ENCODE measurements at places on chromosomes 13 and 19.

DNA sequence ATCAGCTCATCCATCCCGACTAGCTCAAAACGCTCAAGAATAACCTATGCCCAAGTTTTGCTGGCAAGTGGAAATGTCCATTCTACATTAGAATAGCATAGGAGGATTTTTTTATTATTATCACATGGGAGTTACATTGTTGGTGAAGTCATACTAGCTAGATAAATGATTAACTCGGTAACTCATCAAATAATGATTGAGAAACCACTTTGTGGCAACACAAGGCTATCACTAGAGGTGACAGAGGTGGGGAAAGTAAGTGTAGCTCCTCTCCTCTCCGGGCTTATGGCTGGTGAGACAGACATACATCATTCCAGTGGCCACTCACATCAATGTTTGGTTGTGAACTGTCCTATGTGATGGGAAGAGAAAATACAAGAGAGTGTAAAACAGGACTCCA is 161.6 kb downstream of the ZIC5 start:
- no peak for DNase-seq

GRCh38 chr19:47109541-47110375 is 3.8 kb downstream of the ZC3H4 start:
- DNase-seq: peak; percentile 68

DNA sequence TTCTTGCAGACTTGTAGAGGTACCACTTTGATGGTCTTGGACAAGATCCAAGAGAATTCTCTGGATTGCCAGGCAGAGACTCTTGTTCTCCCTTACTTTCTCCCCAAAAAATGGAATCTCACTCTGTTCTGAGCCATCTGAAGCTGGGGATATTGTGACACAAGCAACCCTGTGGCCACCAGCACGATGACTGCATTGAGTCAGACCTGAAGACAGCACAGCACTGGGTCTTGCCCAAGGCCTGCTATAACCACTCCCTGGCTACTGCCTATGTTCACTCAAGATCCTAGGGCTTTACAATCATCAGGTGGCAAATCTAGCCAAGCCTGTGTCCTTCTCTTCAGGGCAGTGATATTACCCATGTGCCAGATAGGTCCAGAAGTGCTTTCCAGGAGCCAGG is 202.5 kb upstream of the SERP2 start:
- DNase-seq: no peak

DNA sequence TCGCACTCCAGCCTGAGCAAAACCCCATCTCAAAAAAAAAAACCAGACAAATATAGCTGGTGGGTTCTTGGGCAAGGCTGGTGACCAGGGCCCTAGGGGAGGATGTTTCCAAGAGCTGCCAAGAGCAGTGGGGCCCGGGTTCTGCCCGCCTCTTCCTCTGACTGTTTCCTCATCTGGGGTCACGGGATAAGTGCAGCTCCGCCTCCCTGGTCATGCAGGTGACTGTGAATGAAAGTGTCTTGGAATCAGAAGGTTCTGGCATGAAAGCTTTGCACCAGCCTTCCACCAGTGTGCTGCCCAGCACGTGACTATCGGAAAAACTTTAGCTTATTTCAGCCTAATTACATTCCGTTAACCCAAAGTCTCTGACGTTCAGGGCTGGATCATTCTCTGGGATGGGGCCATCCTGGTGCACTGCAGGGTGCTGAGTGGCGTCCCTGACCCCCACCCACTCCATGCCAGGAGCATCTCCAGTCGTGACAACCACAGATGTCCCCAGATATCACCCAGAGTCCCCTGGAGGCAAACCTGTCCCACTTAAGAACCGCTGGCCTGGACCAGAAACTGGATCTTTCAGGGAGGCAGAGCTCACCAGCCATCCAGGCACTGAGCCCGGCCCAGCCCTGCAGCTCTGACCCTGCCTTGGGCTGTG is 85.6 kb downstream of the GNG7 start:
- peak; percentile 81 for DNase-seq

GRCh38 chr19:33310606-33311325 is 8.4 kb upstream of the CEBPA start:
- DNase-seq: no peak

DNA sequence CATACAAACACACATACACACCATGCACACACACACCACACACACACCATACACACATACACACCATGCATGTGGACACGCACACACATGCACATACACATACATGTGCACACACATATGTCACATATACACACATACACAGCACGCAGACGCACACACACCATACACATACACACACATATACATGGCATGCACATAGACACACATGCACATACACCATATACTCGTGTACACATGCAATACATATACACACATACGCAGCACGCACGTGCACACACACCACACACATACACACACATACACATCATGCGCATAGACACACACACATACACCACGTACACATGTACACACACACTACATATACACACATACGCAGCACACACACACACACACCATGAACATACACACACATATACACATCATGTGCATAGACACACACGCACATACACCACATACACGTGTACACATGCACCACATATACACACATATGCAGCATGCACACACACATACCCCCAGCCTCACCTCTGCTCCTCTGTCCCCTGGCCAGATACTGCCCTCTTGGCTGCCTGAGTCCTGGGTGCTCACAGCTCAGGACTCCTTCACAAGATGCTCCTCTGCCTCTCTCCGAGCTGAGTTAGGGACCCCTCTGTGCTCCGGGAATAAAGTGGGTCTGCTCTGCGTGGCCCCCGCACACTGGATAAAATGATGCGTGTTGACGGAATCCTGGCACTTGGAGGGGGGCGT is 70.9 kb upstream of the ARHGEF7 start:
- DNase-seq: no peak

DNA sequence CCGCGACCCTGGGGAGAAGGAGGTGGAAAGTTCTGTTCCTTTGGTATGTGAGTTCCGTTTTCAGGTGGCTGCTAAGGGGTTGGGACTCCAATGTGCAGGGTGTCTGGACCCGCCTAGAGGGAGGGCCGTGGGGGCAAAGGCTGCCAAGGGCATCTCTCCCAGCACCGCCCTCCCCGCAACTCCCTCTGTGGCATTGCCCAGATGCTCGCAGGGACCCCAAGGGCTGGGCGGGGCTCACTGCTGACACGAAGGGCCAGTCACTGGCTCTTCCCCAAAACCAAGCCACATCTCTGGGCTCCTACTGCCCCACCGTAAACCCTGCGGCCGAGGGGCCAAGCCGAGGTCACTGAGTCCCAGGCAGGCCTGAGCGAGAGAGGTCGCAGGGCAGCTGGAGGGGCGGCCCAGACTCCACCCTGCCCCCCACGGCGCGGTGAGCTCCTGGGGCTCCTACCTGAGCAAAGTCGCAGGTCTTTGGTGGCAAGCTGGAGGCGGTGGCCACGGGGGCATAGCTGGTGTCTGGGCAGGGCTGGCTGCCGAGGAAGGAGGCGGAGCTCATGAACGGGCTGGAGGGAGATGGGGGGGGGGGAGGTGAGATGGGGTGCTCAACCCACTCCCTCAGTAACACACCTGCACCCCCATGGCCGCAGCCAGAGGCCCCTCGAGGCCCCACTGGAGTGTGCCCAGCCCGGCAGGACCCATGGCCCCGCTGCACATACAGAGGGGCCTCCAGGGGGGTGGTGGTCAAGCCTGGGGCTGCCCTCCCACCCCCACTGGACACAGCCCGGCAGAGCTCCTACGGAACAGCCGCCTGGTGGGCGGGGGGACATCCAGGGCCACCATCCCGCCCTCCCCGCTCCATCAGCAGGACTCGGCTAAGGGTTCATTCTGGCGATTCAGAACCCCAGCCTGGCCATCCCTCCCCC is 26.9 kb downstream of the SBNO2 start:
- no peak for DNase-seq

GRCh38 chr19:21698215-21698614 is 69.2 kb downstream of the ZNF100 start:
- peak; percentile 79 for DNase-seq

- DNase-seq: no peak
These were observed 44.8 kb downstream of the ANKRD10 start for GRCh38 chr13:110869805-110870706.

DNA sequence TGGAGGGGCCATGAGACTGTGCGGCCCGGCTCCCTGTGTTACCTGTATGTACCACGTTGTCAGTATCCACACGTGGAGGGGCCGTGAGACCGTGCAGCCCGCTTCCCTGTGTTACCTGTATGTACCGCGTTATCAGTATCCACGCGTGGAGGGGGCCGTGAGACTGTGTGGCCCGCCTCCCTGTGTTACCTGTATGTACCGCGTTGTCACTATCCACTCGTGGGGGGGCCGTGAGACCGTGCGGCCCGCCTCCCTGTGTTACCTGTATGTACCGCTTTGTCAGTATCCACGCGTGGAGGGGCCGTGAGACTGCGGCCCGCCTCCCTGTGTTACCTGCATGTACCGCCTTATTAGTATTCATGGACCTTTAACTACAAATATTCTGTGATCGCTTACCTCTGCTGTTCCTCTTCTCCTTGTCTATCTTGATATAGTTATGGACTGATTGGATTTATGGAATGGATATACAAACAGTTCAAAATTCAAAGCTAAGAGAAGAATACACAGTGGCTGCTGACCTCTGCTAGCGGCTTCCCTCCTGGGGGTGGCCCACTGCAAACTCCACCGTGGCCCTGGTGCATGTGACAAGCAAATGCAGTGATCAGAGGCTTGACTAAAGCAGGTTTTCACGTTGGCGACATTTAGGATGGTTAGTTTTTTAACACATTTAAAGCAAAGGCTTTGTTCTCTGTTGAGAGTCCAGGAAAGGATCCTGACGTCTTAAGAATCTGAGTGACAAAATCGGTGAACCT is 38.7 kb downstream of the ATP11A start:
- DNase-seq: no peak

GRCh38 chr13:67367399-67367798 is 137.3 kb upstream of the PCDH9 start:
- no peak for DNase-seq

DNA sequence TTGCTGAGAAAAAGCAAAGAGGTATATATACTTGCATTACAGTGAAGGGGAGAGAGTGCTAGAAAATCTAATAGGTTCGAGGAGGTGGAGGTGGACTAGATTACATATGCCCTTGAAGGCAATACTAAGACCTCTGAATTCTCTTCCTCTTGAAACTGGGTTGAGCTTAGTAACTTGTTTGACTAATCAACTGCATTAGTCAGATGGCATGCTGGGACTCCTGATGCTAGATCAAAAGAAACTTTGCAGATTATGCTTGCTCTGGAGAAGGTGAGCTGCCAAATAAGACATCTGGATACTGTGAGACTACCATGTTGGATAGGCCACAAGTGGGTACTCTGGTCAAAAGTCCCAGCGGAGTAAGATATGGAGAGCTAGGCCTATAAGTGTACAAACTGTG is 331.3 kb downstream of the KLF5 start:
- DNase-seq: no peak

DNA sequence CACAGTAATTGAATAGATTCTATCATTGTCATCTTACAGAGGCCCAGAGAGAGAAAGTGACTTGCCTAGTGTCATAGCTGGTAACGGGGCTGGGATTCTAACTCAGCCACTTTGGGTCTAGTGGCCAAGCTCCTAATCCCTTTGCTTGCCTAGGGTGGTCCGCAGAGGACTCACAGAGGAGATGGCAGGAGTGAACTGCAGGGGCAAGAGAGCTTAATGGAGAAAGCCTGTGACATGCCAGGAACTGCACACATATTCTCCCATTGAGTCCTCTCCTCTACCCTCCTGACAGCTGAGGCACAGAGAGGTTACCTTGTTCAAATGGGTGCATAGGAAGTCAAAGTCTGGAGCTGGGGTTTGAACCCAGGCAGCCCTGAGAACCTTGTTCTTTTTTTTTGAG is 2.7 kb downstream of the LSR start:
- no peak for DNase-seq

GRCh38 chr19:31349160-31349881 is at the start of gene TSHZ3:
Gene TSHZ3, minus strand, starts transcription at chr19:31349436. Its CDS starts 217 bp downstream, at chr19:31349219.
- peak; percentile 59 for DNase-seq

GRCh38 chr19:2734589-2735288 is 5.1 kb downstream of the SLC39A3 start:
- DNase-seq: no peak

DNA sequence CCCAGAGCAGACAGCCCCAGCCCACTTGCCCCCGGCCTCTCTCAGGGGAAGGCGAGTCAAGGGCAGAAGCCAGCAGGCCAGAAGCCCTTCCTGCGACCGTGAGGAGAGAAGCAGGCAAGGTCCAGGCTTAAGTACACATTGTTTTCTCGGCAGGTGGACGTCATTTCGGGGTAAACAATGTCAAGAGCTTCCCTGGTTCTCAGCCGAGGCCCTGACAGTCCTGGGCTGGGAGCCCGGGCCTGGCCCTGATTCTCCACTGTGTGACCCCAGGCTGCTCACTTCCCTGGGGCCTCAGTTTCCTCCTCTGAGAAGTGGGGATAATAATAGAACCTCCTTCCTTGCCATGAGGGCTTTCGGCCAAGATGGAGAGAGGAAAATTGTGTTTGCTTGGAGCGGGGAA is 19.4 kb downstream of the PLVAP start:
- no peak for DNase-seq

- DNase-seq: no peak
These were observed 32.2 kb downstream of the VASP start for GRCh38 chr19:45539459-45539858.

DNA sequence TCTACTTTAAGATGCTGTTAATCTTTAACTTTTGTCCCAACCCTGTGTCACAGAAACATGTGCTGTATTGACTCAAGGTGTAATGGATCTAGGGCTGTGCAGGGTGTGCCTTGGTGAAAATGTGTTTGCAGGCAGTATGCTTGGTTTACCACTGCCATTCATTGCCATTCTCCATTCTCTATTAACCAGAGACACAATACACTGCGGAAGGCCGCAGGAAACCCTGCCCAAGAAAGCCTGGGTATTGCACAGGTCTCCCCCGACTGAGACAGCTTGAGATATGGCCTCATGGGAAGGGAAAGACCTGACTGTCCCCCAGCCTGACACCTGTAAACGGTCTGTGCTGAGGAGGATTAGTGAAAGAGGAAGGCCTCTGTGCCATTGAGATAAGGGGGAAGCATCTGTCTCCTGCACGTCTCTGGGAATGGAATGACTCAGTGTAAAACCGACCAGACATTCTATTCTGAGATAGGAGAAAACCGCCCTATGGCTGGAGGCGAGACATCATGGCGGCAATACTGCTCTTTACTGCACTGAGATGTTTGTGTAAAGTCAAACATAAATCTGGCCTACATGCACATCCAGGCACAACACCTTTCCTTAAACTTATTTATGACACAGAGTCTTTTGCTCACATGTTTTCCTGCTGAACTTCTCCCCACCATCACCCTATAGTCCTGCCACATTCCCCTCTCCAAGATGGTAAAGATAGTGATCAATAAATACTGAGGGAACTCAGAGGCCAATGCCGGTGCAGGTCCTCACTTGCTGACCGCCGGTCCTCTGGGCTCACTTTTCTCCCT is 13.1 kb upstream of the ZNF888 start:
- DNase-seq: no peak

GRCh38 chr19:31863122-31863521 is 482.3 kb upstream of the ZNF507 start:
- DNase-seq: no peak

- DNase-seq: no peak
These were observed 186.5 kb downstream of the NHLRC3 start for GRCh38 chr13:39224671-39225240.

All from hematopoietic multipotent progenitor cell (in vitro differentiated cells).